ENCODE measurements at places on chromosomes 7 and 10.
A peak's percentile ranks its signal among the peaks of the same experiment; 100 is the strongest.

- no peaks in the 10 kb centered on the region for H3K27me3 ChIP-seq
- H3K36me3 ChIP-seq, result no peaks in the 10 kb centered on the region
- no peaks in the 10 kb centered on the region for H3K4me1 ChIP-seq
- H3K27ac ChIP-seq, result no peak overlapping the region
These were observed 299.1 kb upstream of the IGFBP3 start for GRCh38 chr7:46220066-46220630.

- no peaks in the 10 kb centered on the region for H3K36me3 ChIP-seq
- no peaks in the 10 kb centered on the region for H3K27me3 ChIP-seq
- no peak overlapping the region for H3K27ac ChIP-seq
- no peaks in the 10 kb centered on the region for H3K4me1 ChIP-seq
- DNase-seq, result no peak
- H3K4me3 ChIP-seq, result no peak overlapping the region
These were observed 22.4 kb upstream of the TBRG4 start for GRCh38 chr7:45133877-45134276.

- H3K27ac ChIP-seq, result no peak overlapping the region
- H3K4me3 ChIP-seq, result no peak overlapping the region
- H3K4me1 ChIP-seq, result no peaks in the 10 kb centered on the region
- DNase-seq, result no peak
- H3K36me3 ChIP-seq, result no peaks in the 10 kb centered on the region
These were observed 208.8 kb downstream of the TCERG1L start for GRCh38 chr10:131102676-131103075.

- no peak overlapping the region for H3K27ac ChIP-seq
- H3K36me3 ChIP-seq, result no peaks in the 10 kb centered on the region
- DNase-seq, result no peak
- H3K4me1 ChIP-seq, result no peaks in the 10 kb centered on the region
These were observed 132.5 kb downstream of the SORBS1 start for GRCh38 chr10:95428701-95429100.

GRCh38 chr10:77405771-77406241 lies 231.8 kb downstream of the KCNMA1 start:
- no peaks in the 10 kb centered on the region for H3K4me1 ChIP-seq
- no peaks in the 10 kb centered on the region for H3K27me3 ChIP-seq
- no peak overlapping the region for H3K4me3 ChIP-seq
- DNase-seq, result peak; percentile 80
- no peak overlapping the region for H3K27ac ChIP-seq
- H3K36me3 ChIP-seq, result no peaks in the 10 kb centered on the region

GRCh38 chr10:49540056-49540797 lies 1.3 kb upstream of the ERCC6 start:
- H3K36me3 ChIP-seq, result peaks cover 8% of the 10 kb centered on the region
- no peak overlapping the region for H3K27ac ChIP-seq
- DNase-seq, result no peak
- H3K27me3 ChIP-seq, result peaks cover 25% of the 10 kb centered on the region

DNA sequence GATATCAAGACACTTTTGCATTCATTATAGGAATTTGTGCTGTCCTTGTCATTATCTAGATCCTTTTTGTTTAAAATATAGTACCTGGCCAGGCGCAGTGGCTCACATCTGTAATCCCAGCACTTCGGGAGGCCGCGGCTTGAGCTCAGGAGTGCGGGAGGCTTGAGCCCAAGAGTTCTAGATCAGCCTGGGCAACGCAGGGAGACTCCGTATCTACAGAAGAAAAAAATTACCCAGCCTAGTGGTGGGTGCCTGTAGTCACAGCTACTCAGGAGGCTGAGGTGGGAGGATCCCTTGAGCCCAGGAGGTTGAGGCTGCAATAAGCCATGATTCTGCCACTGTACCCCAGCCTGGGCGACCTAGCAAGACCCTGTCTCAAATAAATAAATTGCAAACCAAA lies 621 bp upstream of the MORN4 start:
- DNase-seq, result peak; percentile 54
- 0 out of 2 replicates have a peak, but pooled peaks cover 3% of the 10 kb centered on the region for H3K4me1 ChIP-seq
- no peaks in the 10 kb centered on the region for H3K27me3 ChIP-seq
- H3K36me3 ChIP-seq, result no peaks in the 10 kb centered on the region
- H3K27ac ChIP-seq, result peak overlapping the region; percentile 64

DNA sequence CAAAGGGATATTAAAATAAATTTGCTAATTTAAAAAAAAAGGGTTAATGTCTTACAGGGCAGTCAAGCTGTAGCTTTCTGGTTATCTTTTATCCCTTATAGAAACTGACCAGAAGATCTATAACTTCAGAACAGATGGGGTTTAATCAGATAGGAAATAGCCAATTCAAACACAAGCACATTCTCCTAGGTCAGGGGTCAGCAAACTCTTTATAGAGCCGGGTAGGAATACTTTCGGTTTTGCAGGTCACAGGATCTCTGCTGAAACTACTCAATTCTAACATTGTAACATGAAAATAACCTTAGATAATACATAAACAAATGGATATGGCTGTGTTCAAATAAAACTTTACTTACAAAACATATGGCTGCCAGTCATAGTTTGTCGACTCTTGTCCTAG lies 479.8 kb downstream of the ADRA2A start:
- H3K36me3 ChIP-seq, result no peaks in the 10 kb centered on the region
- no peak overlapping the region for H3K27ac ChIP-seq
- H3K4me3 ChIP-seq, result no peak overlapping the region

GRCh38 chr7:94367949-94368348 lies 26.7 kb upstream of the COL1A2 start:
- no peak overlapping the region for H3K27ac ChIP-seq
- DNase-seq, result no peak
- H3K36me3 ChIP-seq, result no peaks in the 10 kb centered on the region
- H3K4me1 ChIP-seq, result 0 out of 2 replicates have a peak, but pooled peaks cover 4% of the 10 kb centered on the region

GRCh38 chr10:106836933-106837663 lies 327.4 kb downstream of the SORCS1 start:
- no peaks in the 10 kb centered on the region for H3K36me3 ChIP-seq
- DNase-seq, result no peak
- H3K4me3 ChIP-seq, result no peak overlapping the region
- no peaks in the 10 kb centered on the region for H3K4me1 ChIP-seq

DNA sequence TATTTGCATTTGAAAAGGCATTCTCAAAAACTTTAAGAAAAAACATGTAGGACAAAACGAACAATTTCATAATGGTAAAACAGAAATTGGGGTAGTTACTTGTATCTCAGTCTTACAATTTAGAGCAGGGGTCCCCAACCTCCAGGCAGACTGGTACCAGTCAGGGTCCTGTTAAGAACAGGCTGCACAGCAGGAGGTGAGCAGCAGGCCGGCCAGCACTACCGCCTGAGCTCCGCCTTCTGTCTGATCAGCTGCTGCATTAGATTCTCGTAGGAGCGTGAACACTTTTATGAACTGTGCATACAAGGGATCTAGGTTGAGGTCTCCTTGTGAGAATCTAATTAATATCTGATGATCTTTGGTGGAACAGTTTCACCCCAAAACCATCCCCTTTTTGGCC lies 77.3 kb downstream of the SEMA3A start:
- H3K27me3 ChIP-seq, result no peaks in the 10 kb centered on the region
- H3K36me3 ChIP-seq, result peaks cover 1% of the 10 kb centered on the region
- H3K27ac ChIP-seq, result no peak overlapping the region
- H3K4me1 ChIP-seq, result peaks cover 30% of the 10 kb centered on the region
- peak; percentile 32 for DNase-seq

DNA sequence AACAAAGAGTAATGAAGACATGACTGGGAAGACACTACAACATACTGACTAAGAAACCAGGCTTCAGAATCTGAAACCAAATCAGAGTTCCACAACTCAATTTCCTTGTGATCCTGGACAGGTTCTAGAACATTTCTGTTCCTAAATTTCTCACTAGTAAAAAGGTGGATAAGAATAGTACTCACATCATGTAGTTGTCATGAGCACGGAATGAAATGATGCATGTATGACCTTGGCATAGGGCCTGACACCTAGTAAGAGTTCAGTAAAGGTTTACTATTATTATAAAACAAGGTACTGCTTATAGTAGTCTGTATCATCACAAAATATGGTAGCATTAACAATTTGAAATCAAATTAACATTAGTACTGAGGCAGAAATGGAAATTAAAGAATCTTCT lies 19.9 kb downstream of the DOCK4 start:
- no peak for DNase-seq
- no peak overlapping the region for H3K27ac ChIP-seq
- no peaks in the 10 kb centered on the region for H3K36me3 ChIP-seq

- H3K4me3 ChIP-seq, result no peak overlapping the region
- H3K36me3 ChIP-seq, result no peaks in the 10 kb centered on the region
- no peak overlapping the region for H3K27ac ChIP-seq
- peaks cover 4% of the 10 kb centered on the region for H3K4me1 ChIP-seq
- no peaks in the 10 kb centered on the region for H3K27me3 ChIP-seq
- no peak for DNase-seq
These were observed 375.0 kb upstream of the FZD8 start for GRCh38 chr10:36017137-36017536.

- DNase-seq, result no peak
- H3K36me3 ChIP-seq, result no peaks in the 10 kb centered on the region
- H3K27ac ChIP-seq, result no peak overlapping the region
- H3K27me3 ChIP-seq, result no peaks in the 10 kb centered on the region
- H3K4me3 ChIP-seq, result no peak overlapping the region
- H3K4me1 ChIP-seq, result no peaks in the 10 kb centered on the region
These were observed 259.8 kb upstream of the TCERG1L start for GRCh38 chr10:131571346-131571745.

GRCh38 chr10:6151087-6151977 lies 51.4 kb upstream of the PFKFB3 start:
- peaks cover 25% of the 10 kb centered on the region for H3K4me1 ChIP-seq
- no peaks in the 10 kb centered on the region for H3K36me3 ChIP-seq
- H3K4me3 ChIP-seq, result no peak overlapping the region
- H3K27me3 ChIP-seq, result no peaks in the 10 kb centered on the region
- no peak overlapping the region for H3K27ac ChIP-seq

DNA sequence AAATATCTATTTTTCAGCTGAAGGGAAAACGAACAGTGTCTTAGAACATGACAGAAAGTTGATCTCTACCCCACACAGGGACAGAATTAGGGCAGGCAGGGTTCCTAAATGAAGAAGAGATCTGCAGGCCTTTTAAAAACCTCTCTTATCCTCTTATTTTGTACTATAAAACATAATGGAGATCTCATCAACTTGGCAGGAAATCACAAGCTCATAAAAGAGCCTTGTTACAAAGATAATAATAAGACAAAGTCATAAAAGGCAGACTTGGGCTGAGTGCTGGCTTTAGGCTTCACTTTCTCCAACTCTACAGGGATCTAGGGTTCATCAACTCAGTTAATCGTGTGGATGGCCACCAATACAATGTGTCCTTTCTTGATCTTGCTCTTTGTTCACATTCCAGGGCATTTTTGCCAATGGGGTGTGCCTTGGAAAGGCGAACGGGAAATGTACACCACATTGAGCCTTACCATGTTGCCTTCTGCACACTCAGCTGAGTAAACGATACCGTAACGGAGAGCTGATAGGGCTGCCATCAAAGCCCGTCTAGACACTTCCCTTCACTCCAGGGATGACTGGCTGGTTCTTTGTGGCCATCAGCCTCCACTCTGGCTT lies 7.1 kb upstream of the TEX36 start:
- no peak overlapping the region for H3K27ac ChIP-seq
- no peak for DNase-seq
- no peaks in the 10 kb centered on the region for H3K36me3 ChIP-seq
- no peaks in the 10 kb centered on the region for H3K27me3 ChIP-seq
- no peaks in the 10 kb centered on the region for H3K4me1 ChIP-seq

DNA sequence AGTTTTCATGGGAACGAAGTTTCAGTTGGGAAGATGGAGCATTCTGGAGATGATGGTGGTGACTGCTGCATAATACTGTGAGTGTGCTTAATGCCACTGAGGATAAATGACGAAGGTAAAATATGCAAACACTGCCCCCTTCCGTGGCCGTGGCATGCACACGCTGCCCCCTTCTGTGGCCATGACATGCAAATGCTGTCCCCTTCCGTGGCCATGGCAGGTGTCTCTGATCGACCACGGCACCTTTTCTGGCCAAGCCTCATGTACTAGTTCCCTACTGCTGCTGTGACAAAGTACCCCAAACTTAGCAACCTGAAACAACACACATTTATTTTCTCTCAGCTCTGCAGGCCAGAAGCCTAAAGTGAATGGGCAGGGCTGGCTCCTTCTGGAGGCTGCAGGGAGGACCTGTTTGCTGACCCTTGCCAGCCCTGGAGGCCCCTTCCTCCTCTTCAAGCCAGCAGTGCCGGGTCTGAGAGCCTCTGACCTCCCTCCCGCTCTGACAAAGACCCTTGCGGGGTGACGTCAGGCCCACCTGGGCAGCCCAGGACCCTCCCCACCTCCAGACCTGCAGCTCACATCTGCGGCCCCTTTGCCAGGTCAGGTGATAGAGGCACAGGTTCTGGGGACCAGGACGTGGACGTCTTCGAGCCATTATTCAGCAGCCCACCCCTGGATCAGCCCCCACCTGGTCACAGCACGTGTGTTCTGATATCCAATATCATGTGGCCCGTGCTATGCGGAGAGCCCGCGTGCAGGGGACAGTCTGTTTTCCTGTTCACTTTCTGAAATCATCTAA lies 82.0 kb downstream of the MICALL2 start:
- H3K27me3 ChIP-seq, result no peaks in the 10 kb centered on the region
- no peak for DNase-seq
- H3K4me3 ChIP-seq, result no peak overlapping the region
- H3K27ac ChIP-seq, result no peak overlapping the region

GRCh38 chr10:34580643-34581042 lies 234.5 kb downstream of the PARD3 start:
- no peak overlapping the region for H3K27ac ChIP-seq
- H3K4me1 ChIP-seq, result peaks cover 42% of the 10 kb centered on the region
- no peaks in the 10 kb centered on the region for H3K27me3 ChIP-seq
- no peaks in the 10 kb centered on the region for H3K36me3 ChIP-seq
- H3K4me3 ChIP-seq, result no peak overlapping the region

GRCh38 chr7:28432105-28432504 lies 19.8 kb downstream of the CREB5 start:
- no peak overlapping the region for H3K27ac ChIP-seq
- DNase-seq, result no peak
- no peaks in the 10 kb centered on the region for H3K36me3 ChIP-seq
- no peaks in the 10 kb centered on the region for H3K27me3 ChIP-seq
- no peak overlapping the region for H3K4me3 ChIP-seq

DNA sequence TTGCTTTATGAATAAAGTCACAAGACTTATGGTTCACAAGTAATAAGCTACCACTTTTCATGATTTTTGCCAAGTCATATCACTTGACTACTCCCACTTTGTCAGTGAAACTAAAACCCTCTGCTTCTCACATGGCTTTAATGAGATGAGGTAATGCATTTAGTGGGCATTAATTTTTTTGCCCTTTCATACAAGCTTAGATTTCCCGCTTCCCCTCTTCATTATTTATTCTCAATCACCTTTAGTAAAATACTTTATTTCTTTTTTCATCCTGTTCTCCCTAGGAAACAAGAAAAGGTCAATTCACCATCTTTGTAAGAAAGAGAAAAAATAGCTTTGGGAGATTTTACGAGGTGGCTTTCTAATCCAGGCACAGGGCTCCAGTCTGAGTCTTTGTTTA lies 109.6 kb upstream of the STARD3NL start:
- H3K4me1 ChIP-seq, result peaks cover 11% of the 10 kb centered on the region
- no peaks in the 10 kb centered on the region for H3K27me3 ChIP-seq

- no peaks in the 10 kb centered on the region for H3K27me3 ChIP-seq
- H3K36me3 ChIP-seq, result peaks cover 8% of the 10 kb centered on the region
- peaks cover 31% of the 10 kb centered on the region for H3K4me1 ChIP-seq
These were observed 44.4 kb downstream of the LRRC4 start for GRCh38 chr7:127986581-127987521.

- no peak overlapping the region for H3K4me3 ChIP-seq
- no peak overlapping the region for H3K27ac ChIP-seq
- H3K4me1 ChIP-seq, result no peaks in the 10 kb centered on the region
- no peak for DNase-seq
- no peaks in the 10 kb centered on the region for H3K27me3 ChIP-seq
These were observed 25.4 kb upstream of the ELN start for GRCh38 chr7:74002474-74003017.

GRCh38 chr10:93422118-93422517 lies 60.0 kb downstream of the MYOF start:
- no peak overlapping the region for H3K27ac ChIP-seq
- DNase-seq, result no peak
- H3K36me3 ChIP-seq, result no peaks in the 10 kb centered on the region
- H3K4me3 ChIP-seq, result no peak overlapping the region
- peaks cover 26% of the 10 kb centered on the region for H3K4me1 ChIP-seq
